ENCODE measurements at places on chromosomes 1 and 21.

GRCh38 chr1:228277491-228278431 lies 69.9 kb downstream of the OBSCN start:
- DNase-seq, result no peak

GRCh38 chr21:28458446-28458845 lies 534.2 kb downstream of the LTN1 start:
- DNase-seq, result no peak

GRCh38 chr1:163870666-163871065 lies 548.9 kb downstream of the NUF2 start:
- DNase-seq, result no peak

GRCh38 chr1:227134686-227135314 lies 183.5 kb downstream of the CDC42BPA start:
- no peak for DNase-seq

- DNase-seq, result no peak
These were observed 84.9 kb downstream of the KIF14 start for GRCh38 chr1:200535605-200536004.

DNA sequence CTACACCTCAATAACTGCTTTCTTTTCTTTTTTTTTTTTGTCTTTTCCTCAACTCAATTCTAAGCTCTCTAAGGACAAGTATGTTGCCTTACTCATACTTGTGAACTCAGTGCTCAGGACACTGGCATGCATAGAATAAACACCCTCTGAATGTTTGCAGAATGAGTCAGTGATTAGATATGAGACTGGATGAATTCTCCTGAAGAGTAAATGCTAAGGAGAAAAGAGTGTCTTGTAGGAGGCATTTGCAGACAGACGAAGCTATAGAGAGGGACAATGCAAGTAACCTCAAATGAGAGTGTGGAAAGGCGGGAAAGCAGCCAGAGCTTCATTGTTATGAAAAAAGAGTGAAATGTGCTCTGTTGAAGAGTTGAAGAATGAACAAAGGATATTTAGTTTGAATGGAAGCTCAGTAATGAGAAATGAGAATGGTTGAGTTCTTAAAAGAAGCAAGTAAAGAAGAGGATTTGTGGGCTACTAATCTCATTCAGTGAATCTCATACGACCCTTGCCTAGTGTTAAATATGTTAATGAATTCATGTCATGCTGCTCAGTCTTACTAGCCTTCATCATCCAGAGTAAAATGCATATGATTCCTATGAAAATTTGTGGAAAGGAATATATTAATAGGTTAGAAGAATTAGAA lies 166.1 kb upstream of the DPYD start:
- peak; percentile 97 for DNase-seq

DNA sequence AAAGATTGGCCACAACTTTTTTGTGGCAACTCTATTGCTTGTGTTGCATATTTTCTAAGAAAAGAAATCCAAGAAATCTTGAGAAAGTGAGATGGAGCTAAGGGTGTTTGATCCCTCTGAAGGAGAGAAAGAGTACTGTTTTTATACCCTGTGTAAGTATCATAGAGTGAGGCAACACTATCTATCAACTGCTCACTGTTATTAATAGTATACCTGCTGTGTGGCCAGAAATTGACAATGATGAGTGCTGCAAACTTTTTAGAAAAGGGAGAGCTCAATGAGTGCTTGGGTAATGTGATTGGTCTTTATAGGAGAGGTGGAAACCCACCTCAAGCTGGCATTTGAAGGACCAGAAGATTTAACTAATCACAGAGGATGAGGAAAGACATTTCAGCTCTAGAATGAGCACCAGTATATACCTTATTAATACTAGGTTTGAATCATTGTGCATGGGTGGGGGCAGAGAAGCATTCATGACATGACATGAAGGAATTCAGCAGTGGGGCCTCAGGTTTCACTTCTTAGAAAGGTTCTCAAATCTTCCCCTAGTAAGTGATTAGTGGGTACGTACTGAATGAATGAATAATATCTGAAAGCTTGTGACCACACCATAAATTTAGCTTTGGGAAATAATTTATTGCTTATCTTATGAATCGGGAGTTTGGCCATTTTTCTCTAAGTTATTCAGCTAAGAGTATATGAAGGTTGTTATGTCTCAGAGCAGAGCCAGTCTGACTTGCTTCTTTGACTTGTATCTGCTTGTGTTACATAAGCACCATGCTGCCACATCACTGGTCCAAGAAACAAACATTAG lies 169.2 kb upstream of the SGIP1 start:
- peak; percentile 25 for DNase-seq

- no peak for DNase-seq
These were observed 3.7 kb downstream of the MATN1 start for GRCh38 chr1:30719406-30720270.

- DNase-seq, result no peak
These were observed 21.8 kb downstream of the TGFBR3 start for GRCh38 chr1:91864017-91864700.

DNA sequence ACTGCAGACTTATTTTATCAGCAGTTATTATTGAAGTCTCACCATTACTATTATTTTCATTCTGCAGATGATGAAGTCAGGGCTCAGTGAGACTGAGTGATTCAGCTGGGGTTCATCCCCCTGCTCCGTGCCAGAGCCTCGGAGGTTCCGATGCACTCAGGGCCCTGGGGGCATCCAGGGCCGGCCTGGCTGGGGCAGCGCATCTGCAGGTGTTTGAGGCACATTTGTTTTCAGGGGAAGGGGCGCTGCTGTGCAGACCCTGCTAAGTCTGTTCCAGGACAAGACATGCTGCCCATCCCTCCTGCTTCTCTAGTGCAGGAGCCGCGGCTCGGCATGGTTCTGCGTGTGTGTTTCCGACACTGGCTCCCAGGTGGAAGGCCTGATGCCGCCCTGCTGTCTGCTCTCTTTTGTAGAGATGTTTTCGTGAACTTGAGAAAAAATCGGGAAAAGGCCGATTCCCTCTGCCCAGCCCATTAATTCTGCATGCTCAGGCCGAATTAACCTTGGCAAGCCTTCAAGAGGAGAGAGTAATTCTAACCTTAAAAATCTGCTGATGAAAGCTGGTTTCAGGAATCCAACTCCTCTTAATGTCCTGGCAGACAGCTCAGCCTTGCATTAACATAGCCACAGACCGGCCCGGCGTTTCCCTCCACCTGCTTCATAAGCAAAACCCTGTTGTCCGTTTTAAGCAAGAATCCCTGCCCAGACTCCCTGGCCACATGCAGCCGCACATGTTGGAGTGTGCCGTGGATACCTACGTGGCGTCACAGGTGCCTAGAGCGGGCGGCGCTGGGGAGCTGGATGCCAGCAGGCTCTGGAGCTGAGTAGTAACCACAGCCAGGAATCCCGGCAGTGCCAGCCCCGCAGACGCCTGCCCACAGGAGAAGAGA lies 316.0 kb upstream of the VAMP3 start:
- DNase-seq, result no peak

- no peak for DNase-seq
These were observed 14.7 kb upstream of the CSF1 start for GRCh38 chr1:109895720-109896504.

- DNase-seq, result no peak
These were observed 114.5 kb upstream of the LYPLAL1 start for GRCh38 chr1:219058891-219059820.

DNA sequence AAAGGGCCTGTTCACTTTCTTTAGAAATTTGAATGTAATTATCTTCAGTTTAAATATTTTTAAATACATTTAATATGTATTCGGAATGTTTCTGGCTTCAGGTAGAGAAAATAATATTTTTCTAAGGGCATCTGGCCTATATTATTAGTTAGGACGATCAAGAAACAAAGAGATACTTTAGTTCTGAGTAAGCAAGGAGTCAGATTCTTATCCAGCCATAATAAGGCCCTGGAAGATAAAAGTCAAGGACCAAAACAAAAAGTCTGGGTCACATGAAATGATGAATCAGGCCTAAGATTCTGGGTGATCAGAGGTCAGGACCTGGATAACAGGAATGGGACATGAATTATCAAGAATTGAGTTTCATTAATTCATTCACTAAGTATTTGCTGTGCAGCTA lies 6.3 kb downstream of the PHC2 start:
- DNase-seq, result peak; percentile 59

DNA sequence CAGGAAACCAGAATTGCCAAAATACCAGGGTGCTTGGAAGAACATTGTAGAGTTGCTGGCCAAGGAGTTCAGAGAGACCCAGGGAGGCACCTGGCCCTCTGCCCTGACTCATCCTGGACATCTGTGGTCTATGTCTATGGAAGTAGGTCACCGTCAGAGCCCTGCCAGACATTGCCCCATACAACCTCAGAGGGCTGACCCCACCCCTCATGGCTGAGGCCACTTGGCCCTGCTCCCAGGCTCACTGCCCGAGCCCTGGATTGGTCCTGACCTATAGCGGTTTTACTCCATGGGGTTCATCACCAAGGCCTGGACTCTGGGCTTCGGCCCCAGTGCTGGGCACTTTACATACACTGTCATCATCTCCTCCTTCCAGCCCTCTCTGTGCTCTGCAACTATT lies 233.1 kb downstream of the PTPRU start:
- DNase-seq, result no peak

GRCh38 chr21:46061518-46061917 lies 36.4 kb upstream of the COL6A2 start:
- no peak for DNase-seq

DNA sequence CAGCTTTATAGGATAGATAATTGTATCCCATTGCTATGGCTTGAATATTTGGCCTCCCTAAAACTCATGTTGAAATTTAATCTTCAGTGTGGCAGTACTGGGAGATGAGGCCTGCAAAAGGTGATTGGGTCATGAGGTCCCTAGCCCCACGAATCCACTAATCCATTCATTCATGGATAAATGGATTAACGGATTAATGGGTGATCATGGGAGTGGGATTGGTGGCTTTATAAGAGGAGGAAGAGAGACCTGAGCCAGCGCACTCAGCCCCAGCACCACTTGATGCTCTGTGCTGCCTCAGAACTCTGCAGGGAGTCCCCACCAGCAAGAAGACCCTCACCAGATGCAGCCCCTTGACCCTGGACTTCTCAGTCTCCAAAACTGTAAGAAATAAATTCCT lies 32.0 kb downstream of the S100A6 start:
- DNase-seq, result no peak

Data from kidney glomerular epithelial cell (primary cell).